ENCODE measurements at places on chromosomes 11 and 22.

GRCh38 chr11:1041471-1041870 lies 5.0 kb upstream of the MUC6 start:
- DNase-seq, result no peak

DNA sequence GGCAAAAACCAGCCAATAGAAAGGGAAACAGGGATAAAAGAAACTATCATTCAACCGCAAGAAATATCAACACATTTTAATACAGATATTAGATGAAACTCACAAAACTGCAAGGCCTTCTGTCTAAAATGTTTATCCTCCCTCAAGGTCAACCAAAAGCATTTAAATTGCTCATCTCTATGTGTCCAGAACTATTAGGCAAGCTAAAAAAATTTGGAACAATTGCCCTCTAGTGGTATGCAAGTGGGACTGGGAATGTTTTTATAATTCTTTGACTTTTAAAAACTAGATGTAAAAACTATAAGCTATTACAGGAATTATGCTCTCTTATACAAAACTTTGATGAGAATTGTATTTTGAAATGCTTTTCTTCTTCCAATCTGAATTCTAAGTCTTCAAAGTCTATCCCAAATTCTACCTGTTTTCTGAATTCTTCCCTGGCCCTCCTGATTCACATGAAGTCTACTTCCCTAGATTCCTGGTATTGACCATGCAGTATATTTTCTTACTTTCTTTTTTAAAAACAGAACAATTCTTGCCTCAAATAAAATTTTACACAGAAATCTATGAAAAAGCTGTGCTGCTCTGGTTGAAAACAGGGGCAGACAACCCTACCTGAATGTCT lies 4.9 kb downstream of the CWC15 start:
- no peak for DNase-seq

- DNase-seq, result no peak
These were observed 26.3 kb downstream of the MYBPC3 start for GRCh38 chr11:47326198-47326597.

DNA sequence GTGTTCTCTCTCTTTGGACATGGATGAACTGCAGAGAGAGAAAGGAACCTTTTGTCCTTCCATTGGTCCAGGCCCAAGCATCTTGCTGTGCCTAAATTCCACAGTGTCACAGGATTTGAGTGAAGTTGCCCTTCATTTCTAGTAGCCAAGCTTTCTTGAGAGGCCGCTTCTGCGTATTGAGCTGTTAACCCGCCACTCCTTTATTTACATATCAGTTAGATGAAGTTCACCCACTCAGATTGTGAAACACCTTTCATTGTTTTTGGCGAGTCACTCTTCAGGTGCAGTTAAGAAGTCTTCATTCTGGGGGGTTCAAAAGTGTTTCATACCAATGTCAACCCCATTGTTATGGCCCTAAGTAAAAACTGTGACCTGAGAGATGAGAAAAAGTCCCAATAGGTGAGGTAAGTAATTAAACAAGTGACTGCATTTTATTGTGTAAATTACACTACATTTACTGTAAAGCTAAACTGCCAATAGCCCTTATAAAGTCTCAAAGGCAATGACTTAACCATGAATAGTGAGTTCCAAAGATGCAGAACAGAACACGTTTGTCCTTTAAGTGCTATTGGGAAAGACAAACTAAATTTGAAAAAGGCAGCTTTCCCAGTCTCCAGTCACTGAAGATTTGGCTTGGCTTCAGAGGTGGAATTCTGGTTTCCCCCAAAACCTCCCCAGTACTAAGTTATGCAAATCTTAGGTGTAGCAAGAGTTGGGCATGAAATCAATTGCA lies 61.0 kb downstream of the APIP start:
- DNase-seq, result no peak

GRCh38 chr11:2644844-2645778 lies 54.7 kb downstream of the KCNQ1OT1 start:
- DNase-seq, result no peak

GRCh38 chr11:8019314-8020243 lies 32.4 kb downstream of the EIF3F start:
- no peak for DNase-seq

GRCh38 chr11:116194156-116194904 lies 578.5 kb downstream of the BUD13 start:
- DNase-seq, result no peak

DNA sequence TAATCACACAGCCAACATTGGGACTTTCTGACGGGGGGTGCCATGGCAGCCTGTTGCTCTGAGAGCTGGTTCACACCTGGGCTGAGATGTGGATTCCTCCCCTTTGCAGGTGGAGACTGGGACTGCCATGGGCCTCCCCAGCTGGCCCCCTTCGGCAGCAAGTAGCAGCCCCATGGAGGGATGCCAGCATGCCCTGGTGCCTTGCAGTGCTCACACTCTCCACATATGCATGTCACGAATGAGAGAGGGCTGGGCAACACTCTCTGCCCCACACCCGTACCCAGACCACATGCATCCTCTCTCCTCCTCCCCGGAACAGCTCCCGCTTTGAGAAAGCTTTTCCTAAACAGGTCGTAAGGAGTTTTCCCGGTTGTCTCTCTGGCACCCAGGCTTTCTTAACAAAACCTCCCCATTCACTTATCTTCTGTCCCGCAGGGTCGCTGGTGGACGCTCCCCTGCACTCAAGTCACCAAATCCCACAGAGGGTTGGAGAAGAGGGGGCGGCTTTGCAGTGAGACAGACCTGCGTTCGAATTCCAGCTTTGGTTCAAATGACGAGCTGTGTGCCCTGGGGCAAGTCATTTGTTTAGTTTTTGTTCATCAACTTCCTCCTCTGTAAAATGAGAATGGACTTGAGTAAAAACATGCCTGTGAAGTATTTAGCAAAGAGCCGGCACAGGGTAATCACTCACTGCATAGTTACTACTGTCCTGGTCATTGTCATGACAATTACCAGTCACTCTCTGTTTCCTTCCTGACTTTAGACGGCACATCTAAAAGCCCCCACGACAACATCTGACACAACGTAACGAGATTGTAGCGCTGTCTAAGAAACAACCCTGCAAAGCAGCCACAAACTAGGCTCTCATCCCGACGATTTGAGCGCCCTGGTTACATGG lies 231.3 kb upstream of the B3GAT1 start:
- no peak for DNase-seq

GRCh38 chr11:72932132-72932570 lies 117.9 kb downstream of the ATG16L2 start:
- DNase-seq, result no peak

DNA sequence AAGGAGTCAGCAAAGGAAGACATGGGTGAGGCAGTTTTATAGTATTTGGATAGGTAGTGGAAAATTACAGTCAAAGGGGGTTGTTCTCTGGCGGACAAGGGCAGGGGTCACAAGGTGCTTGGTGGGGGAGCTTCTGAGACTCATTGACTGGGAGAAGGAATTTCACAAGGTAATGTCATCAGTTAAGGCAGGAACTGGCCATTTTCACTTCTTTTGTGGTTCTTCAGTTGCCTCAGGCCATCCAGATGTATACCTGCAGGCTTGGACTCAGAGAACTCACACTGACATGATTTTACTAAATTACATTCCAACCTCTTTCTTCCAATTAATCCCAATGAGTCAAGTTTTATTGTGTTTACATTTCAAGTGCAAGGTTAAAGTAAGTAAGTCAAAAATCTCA lies 240.5 kb upstream of the API5 start:
- DNase-seq, result no peak

GRCh38 chr22:27378311-27378800 lies 423.2 kb downstream of the MN1 start:
- DNase-seq, result peak; percentile 25

DNA sequence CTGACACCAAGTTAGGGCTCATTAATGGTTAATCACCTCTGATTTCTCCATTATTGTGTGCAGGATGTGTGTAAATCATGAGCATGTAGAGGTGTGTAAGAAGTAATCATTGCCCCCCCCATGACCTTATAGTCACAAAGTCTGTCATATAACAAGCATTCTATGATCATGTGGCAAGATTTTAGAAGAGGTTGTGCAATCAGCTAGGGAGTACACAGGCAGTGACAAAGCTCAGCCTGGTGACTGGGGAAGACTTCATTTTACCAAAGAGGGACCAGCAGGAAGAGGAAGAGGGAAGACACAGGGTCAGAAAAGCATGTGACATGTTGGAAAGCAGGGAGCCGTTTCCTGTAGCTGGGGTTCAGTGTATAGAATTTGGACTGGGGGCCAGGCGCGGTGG lies 176.5 kb upstream of the LARGE1 start:
- no peak for DNase-seq

DNA sequence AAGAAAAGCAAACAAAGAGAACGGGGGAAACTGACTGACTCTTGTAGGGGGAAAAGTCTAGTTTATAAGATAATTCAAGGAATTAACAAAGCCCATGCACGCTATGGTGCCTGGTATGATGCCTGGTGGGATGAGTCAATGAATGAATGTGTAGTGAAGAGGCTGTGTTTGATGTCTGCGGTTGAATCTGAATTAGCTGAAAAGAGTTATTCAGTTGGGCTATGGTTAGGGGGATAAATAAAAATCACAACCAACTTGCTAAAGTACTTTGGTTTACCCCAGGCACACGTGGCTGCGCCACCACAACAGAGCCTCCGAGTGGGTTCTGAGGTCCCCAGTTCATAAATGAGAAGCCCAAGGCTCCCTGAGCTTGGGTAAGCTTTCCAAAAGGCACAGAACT lies 369.3 kb upstream of the SYN3 start:
- DNase-seq, result no peak
